NCI-H446 (cell line): ENCODE measurements at places on chromosomes 6 and 20.

GRCh38 chr6:137951064-137951597 lies 84.1 kb downstream of the TNFAIP3 start:
- DNase-seq, result no peak

GRCh38 chr20:58665606-58666005 lies 14.5 kb downstream of the STX16 start:
- DNase-seq, result no peak

GRCh38 chr6:35736253-35736894 lies 458 bp upstream of the ARMC12 start:
- DNase-seq, result peak; percentile 80

GRCh38 chr6:159125951-159126352 lies 43.2 kb upstream of the FNDC1 start:
- no peak for DNase-seq

- DNase-seq, result no peak
Measured at GRCh38 chr20:50911030-50911429, 20.2 kb downstream of the ADNP start.

DNA sequence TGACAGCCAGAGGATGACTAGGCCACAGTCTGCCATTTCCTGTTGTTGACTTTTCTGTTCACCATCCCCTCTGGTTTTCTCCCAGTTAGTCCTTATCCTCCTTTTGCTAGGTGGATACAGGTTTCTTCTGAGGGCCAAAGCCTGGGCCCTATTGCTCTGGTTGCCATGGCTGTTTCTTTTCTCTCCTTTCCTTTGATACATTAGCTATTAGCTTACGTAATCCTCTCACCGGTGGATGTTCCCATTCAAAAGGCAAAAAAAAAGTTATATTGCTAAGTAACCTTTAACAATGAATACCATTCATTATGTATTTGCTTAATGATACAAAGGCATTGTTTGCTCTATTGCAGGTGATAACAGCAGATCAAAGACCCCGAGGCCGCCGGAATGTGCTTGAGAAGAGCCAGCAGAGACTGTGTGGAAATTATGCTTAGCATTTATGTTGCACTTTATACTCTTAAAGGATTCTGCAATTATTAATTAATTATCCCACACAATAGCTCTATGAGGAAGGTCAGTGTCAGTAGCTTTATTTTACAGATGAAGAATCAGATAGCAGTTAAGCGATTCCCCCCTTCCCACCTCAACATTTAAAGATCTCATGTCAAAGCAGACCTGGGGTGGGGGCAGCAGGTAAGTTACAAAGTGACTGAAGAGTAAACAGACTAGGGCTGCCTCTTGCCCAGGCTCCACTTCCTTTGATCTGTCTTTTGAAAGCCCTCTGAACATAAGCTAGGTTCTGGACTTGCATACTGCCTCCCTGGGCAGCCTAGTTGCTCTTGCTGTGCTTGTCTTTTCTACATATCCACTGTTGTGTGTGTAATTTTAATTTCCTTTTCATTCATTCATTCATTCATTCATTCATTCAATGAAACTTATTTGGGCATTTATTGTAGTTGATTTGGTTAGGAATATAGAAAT lies 14.5 kb upstream of the TFB1M start:
- no peak for DNase-seq

- DNase-seq, result peak; percentile 10
Measured at GRCh38 chr20:18133962-18134361, 3.7 kb upstream of the KAT14 start.

GRCh38 chr20:59386809-59387208 lies 86.4 kb downstream of the EDN3 start:
- DNase-seq, result no peak

- peak; percentile 62 for DNase-seq
Measured at GRCh38 chr6:119147101-119148053, 68.9 kb upstream of the FAM184A start.

DNA sequence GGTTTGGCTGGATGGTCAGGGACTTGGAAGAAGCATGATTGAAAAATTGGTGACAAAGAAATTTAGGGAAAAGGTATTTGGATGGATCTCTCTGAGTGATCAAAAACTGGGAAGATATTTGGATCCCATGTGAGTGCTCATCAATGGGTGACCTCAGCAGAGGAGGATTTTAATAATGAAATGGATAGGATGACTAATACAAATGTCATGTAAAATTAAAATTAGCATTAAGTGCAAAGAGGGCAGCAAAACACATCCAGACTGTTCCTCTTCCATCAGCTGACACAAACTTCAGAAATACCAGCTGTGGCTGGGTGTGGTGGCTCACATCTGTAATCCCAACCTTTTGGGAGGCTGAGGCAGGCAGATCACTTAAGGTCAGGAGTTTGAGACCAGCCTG lies 151.7 kb downstream of the THBS2 start:
- no peak for DNase-seq

DNA sequence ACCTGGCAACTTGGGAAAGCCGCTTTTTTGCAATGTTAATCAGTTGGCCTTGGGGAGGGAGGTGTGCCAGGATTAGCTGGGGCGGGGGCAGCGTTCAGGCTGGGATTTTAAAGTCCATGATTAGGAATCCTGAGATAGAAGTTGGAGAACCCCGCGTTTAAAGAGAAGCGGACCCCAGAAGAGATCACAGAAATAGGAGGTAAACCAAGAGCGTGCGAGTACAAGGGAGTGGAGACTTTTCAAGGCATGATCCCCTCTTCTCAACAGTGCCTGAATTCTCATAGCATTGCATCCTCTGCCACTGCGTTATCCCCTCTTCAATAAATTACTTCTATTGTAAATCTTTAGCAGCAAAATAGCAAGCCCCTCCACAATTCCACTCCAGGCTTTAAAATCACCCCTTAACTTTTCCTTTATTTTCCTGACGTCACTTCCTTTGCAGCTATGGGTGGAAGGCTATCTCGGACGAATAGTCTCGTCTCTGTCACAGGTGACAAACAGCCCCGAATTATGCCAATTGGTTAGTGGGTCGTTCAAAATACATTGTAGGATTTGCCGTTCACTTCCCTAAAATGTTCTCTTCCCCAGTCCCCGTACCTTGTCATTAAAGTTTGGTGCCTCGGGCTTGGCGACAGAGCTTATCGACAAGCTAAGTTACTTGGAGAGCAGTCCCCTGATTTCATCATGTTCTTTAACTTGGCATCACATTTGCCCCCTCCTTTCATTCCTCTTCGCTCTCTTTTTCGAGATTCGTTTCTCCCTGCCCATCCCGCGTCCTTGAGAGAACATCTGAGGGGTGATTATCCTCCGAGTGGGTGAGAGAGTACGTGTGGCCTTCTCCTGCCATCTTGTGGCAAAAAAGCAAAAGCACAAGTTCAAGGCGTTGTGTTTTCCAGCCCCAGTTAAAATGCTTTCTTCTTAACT lies 17.1 kb downstream of the OR2B2 start:
- DNase-seq, result peak; percentile 89

GRCh38 chr6:157226026-157226625 lies 97.2 kb downstream of the TMEM242 start:
- no peak for DNase-seq
